Stimulated activated CD8-positive, alpha-beta memory T cell treated with anti-CD3 and anti-CD28 coated beads, Interleukin-15, amount 100 ng/mL, for 24 hours (primary cell): ENCODE measurements at places on chromosomes 1 and 21.
A peak's percentile ranks its signal among the peaks of the same experiment; 100 is the strongest.

GRCh38 chr1:17119773-17120480, 676 bp upstream of the PADI2 start:
- no peak for DNase-seq

- DNase-seq, result no peak
Observed at GRCh38 chr1:112465122-112465521, 43.6 kb upstream of the WNT2B start.

GRCh38 chr21:41438425-41439113, 12.5 kb downstream of the MX1 start:
- DNase-seq, result no peak

- no peak for DNase-seq
Observed at GRCh38 chr1:176949033-176949662, 215.4 kb downstream of the ASTN1 start.

DNA sequence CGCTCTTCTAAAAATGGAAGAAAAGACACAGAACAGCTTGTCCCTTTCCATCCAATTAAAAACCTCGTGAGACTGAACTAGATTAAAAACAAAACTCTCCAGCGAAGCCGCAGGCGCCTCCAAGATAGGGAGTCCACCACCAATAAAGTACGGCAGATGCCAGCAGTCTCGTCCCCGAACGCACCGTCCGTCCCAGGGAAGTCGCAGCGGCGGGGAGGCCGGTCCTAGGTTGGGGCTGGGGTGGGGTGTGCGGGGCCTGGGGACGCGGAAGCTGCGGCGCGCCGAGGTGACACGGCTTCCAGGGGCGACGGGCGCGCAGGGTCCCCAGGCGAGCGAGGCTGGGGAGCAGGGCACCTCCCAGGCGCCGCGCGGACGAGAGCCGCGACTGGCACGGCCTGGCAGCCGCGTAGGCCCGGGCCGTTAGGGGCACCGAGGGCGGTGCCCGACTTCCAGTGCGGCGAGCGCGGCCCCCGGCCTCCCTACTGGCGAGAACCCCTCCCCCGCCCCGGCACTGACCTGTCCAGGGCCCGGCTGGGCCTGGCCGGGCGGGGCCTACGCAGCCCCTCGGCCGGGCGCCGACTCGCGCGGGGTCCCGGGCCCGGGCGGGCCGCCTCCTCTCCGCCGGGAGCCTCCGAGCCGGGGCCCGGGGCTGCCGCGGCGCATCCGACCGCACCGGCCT, 28.3 kb upstream of the A3GALT2 start:
- DNase-seq, result peak; percentile 27
